Subcutaneous adipose tissue (tissue), 4 donors: ENCODE measurements at places on chromosomes 3 and 15. TPM values are rescaled to one million over a fixed set of nuclear protein-coding genes. Genes with fewer than 3 reads are reported as not detected.

The EXOSC7 gene
- total RNA-seq: 62.5 TPM

The SNX22 gene
- total RNA-seq: not detected

The KNG1 gene
- total RNA-seq: not detected

The LIPC gene
- total RNA-seq: not detected

The ZNF80 gene
- 0.49 TPM for total RNA-seq

The FOXB1 gene
- not detected for total RNA-seq

The ROPN1 gene
- not detected for total RNA-seq

The PLSCR1 gene
- 163 TPM for total RNA-seq

The ABI3BP gene
- total RNA-seq: 172 TPM

The KBTBD12 gene
- total RNA-seq: 1.5 TPM

The KCNAB1 gene
- 12.3 TPM for total RNA-seq

The WDR73 gene
- 15.0 TPM for total RNA-seq

The GOLGA8H gene
- 1.5 TPM for total RNA-seq

The PKM gene
- 128 TPM for total RNA-seq

The BCL2A1 gene
- not detected for total RNA-seq

The BNC1 gene
- 0.44 TPM for total RNA-seq

The MOBP gene
- total RNA-seq: not detected

The LSAMP gene
- 0.44 TPM for total RNA-seq

The PTH1R gene
- 16.0 TPM for total RNA-seq

The CHRNA7 gene
- 1.1 TPM for total RNA-seq

The MELTF gene
- 3.8 TPM for total RNA-seq

The SCN5A gene
- total RNA-seq: not detected

The ARL13B gene
- 9.9 TPM for total RNA-seq

The CNTN6 gene
- total RNA-seq: 0.17 TPM

The THRB gene
- 29.2 TPM for total RNA-seq

The EXD1 gene
- not detected for total RNA-seq

The STRIT1 gene
- not detected for total RNA-seq

The SEC61A1 gene
- 103 TPM for total RNA-seq

The IFT57 gene
- total RNA-seq: 53.3 TPM

The COL8A1 gene
- total RNA-seq: 14.1 TPM

The ADAMTSL3 gene
- total RNA-seq: 1.5 TPM

The PLA1A gene
- 8.9 TPM for total RNA-seq

The GP9 gene
- total RNA-seq: not detected

The CFAP44 gene
- total RNA-seq: 6.8 TPM

The ASB14 gene
- not detected for total RNA-seq

The RAD18 gene
- 5.9 TPM for total RNA-seq

The GHSR gene
- not detected for total RNA-seq

The SERPINI2 gene
- total RNA-seq: 1.3 TPM

The TMCO5A gene
- total RNA-seq: not detected

The CHRM5 gene
- total RNA-seq: not detected

The C3orf85 gene
- not detected for total RNA-seq
